ENCODE measurements at places on chromosomes 7 and 10. TPM values are rescaled to one million over a fixed set of nuclear protein-coding genes. Genes with fewer than 3 reads are reported as not detected.

GRCh38 chr7:67947646-67948045 lies 951.0 kb downstream of the TYW1 start:
- DNase-seq: no peak

- DNase-seq: no peak
Observed at GRCh38 chr10:5540891-5541290, 16.1 kb downstream of the CALML3 start.

DNA sequence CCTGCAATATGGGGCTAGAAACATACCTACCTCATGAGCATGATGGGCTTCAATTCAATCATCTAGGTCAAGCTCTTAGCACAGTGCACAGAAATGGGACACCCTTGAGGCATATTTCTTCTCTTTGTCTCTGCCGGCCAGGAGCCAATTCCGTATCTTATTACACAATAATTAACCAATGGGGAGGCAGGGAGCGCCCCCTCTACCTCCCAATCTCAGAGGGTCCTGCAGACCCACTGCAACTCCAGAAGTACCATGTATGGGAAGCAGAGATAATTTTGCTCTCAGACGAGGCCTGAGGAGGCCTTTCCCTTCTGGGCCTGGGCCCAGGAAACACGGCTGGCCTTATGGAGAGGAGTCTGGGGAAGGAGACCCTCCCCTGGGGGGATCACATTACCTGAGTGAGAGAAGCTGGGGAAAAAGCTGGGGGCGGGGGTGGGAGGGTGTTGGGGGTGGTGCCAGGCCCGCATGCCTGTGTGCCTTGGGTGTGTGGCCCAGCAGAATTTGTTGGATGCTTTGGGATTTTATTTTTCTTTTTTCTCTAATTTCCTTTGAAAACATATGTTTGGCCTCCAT lies 155.5 kb downstream of the UBE2H start:
- DNase-seq: no peak

The PWWP2B gene
- total RNA-seq: 45.1 TPM

- no peak for DNase-seq
Observed at GRCh38 chr10:110572862-110573261, 5.4 kb downstream of the SMC3 start.

GRCh38 chr10:92486637-92487036 lies 87.3 kb downstream of the IDE start:
- no peak for DNase-seq

GRCh38 chr7:45657890-45658715 lies 83.9 kb downstream of the ADCY1 start:
- DNase-seq: no peak

The RBP3 gene
- total RNA-seq: 0.25 TPM

The PDE6C gene
- not detected for total RNA-seq

- DNase-seq: no peak
Observed at GRCh38 chr7:22066522-22066921, 120.8 kb upstream of the CDCA7L start.

The CYP2C19 gene
- total RNA-seq: 0.24 TPM

GRCh38 chr7:49623943-49624342 lies 149.5 kb upstream of the VWC2 start:
- DNase-seq: no peak

The CARD11 gene
- total RNA-seq: 3.9 TPM

The CTTNBP2 gene
- total RNA-seq: 3.4 TPM

GRCh38 chr7:11633310-11633709 lies 198.7 kb downstream of the THSD7A start:
- DNase-seq: no peak

The GHRHR gene
- total RNA-seq: 1.4 TPM

GRCh38 chr10:77867124-77867719 lies 59.3 kb downstream of the DLG5 start:
- no peak for DNase-seq

DNA sequence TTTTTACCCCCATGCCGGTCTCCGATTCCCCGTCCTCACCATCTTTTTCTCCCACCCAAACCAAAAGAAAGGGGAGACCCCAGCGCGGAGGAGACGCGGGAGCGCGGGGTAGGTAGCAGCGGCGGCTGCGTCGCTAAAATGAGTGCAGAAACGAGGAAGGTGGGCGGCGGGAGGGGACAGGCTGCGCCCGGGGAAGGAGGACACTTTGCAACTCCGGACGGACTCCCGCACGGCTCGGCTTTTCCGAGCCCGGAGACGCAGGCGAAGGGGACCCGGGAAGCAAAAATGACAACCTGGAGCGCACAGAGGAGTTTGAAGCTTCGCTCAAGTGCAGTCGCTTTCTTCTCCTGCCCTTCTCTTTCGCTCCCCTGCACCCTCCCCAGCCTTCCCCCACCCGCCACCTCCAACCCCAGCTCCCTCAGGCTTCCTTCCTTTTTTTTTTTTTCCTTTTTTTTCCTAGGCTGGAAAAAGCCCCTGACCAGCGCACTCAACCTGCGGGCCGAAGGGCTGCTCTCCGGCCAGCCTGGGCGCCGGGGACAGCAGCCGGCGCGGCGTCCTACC lies 453 bp downstream of the SFMBT2 start:
- peak; percentile 16 for DNase-seq

The PDGFA gene
- 13.8 TPM for total RNA-seq

The NYAP1 gene
- 24.7 TPM for total RNA-seq

DNA sequence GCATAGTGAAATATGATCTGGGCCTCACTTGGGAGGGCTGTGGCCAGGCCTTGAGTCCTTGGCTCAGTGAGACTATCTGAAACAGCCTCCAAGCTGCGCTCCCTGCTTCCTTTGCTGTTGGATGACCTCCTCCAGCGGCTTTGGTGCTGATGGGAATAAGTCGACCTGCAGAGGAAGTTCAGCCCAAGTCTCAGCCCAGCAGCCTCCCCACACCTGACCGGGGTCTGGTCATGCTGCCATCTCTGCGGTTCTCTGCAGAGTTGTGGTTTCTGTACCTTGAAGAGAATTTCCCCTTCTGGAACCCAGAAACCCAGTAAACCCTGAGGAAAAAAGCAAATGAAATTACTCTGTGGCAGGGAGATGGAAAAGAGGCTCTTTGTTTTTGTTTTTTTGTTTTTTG lies 4.6 kb upstream of the RBAK start:
- DNase-seq: no peak

DNA sequence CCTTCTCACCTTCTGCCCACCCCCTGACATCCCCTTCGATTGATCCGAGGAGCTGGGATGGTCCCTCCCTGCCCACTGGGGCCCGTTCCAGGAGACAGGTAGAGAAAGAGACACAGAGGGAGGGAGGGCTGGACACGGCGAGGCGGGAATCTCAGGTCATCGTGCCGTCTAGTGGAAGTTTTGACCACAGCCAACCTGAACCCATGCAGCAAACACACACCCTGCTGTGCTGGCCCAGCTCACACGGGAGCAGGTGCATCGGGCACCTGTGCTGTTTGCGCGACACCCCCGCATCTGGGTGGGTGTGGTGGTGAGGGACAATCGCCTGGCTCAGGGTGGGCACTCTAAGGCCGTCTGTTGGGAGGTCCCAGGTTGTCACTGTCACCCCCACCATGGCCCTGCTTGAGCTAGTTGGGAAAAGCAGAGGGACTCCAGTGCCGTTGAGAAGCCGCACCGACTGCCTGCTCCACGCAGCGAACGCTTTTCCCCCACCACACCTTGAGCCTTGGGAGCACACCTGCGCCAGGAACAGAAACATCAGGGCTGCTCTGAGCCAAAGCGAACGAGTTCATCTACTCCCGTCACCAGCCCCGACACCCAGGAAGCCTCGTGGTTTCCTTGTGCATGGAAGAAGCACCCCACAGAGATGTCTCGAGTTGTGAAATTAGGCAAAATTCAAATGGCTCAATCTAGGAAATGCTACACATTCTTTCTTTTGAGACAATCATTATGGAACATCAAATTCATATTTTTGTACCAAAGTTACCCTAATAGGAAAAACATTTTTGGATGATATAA lies 285.8 kb downstream of the DNAJB6 start:
- DNase-seq: no peak

GRCh38 chr10:108904163-108904838 lies 1019.0 kb downstream of the XPNPEP1 start:
- DNase-seq: no peak

- no peak for DNase-seq
Observed at GRCh38 chr10:129875993-129876726, 87.9 kb downstream of the EBF3 start.

- DNase-seq: no peak
Observed at GRCh38 chr7:99920149-99920548, 819 bp upstream of the TRIM4 start.

GRCh38 chr7:71377469-71377868 lies 245.5 kb downstream of the GALNT17 start:
- DNase-seq: no peak

The MACC1 gene
- total RNA-seq: 0.74 TPM

GRCh38 chr7:88586219-88586618 lies 173.3 kb upstream of the ZNF804B start:
- peak; percentile 16 for DNase-seq

DNA sequence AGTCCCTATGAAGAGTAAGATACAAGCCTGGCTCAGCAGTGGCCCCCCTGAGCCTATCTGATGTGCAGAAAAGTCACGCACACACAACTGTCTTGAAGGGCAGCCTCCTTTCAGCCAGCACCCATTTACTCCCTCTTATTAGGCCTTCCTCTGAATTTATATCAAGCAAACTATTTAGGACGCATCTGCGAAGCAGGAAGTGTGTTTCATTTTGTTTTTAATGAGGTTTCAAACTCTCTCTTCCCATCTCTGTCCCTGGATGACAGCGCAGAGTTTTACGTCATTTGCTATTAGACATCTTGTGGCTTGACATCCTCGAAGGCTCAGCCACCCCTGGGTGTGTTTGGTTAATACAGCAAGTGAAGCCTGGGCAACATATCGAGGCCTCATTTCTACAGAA lies 79.5 kb downstream of the CUX1 start:
- DNase-seq: no peak

DNA sequence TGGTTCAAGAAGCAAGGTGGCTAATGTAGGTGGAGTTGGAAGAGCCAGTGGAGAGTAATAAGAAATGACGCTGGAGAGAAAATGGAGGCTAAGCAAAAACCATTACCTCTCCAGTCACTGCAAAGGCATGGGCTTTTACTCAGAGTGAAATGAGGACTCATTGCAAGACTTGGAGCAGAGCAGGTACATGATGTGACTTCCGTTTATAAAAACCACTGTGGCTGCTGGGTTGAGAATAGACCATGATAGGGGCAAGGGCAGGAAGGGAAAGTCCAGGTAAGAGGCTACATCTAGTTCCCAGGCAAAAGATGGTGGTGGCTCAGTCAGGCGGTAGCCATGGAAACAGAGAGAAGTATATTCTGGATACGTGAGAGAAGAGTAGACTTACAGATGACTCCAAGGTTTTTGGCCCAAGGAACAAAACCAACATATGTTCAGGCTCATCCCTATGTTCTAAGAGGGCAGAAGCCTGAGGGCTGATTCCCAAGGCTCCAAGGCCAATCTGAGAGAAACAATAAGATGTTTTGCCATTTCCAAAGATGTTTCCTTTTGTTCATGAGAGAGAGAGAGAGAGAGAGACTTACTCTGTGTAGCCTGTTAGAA lies 21.5 kb upstream of the PDE1C start:
- no peak for DNase-seq

The CPA2 gene
- total RNA-seq: 1.4 TPM

- DNase-seq: no peak
Observed at GRCh38 chr10:30977385-30977784, 54.3 kb downstream of the ZNF438 start.

The SPDYE1 gene
- 2.7 TPM for total RNA-seq
